ENCODE measurements at places on chromosomes 4 and X.

GRCh38 chrX:47664737-47665136 is 5.8 kb upstream of the UXT start:
- no peak for DNase-seq

DNA sequence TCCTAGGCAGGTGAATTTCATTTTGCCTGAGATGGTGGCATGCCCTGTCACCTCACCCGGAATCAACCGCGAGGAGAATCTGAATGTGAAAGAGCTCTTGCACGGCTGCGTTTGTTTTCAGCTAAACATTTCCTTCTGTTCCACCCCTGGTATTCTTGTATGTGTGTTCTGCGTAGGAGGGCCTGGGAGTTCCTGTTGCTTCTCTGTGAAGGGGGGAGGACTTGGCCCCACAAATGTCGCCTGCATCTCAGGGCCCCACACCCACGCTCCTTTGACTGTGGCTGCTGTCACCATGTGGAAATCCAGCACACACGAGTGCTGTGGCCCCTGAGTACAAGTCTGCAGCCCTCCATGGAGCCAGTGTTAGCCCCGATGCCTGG is 45.8 kb upstream of the CLCN4 start:
- peak; percentile 96 for DNase-seq

- DNase-seq, result no peak
Measured at GRCh38 chr4:93834249-93835066, 5.9 kb downstream of the ATOH1 start.

DNA sequence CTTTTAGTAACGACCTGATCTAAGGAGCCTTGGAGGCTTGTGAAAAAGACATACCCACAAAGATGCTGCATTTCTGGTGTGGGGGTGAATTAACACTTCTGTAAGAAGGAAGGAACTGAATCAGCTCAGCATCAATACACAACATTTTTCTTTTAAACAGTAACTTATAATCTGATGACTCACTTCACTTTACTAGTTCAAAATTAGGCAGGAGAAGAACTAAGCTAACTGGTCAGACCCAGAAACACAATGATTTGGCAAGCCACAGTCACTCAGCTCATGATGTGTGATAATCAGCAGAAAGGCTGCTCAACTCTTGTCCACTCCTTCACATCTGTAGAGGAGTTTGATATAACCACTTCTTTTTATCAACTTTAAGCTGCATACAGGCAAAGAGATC is 4.6 kb downstream of the MMAA start:
- DNase-seq, result no peak

DNA sequence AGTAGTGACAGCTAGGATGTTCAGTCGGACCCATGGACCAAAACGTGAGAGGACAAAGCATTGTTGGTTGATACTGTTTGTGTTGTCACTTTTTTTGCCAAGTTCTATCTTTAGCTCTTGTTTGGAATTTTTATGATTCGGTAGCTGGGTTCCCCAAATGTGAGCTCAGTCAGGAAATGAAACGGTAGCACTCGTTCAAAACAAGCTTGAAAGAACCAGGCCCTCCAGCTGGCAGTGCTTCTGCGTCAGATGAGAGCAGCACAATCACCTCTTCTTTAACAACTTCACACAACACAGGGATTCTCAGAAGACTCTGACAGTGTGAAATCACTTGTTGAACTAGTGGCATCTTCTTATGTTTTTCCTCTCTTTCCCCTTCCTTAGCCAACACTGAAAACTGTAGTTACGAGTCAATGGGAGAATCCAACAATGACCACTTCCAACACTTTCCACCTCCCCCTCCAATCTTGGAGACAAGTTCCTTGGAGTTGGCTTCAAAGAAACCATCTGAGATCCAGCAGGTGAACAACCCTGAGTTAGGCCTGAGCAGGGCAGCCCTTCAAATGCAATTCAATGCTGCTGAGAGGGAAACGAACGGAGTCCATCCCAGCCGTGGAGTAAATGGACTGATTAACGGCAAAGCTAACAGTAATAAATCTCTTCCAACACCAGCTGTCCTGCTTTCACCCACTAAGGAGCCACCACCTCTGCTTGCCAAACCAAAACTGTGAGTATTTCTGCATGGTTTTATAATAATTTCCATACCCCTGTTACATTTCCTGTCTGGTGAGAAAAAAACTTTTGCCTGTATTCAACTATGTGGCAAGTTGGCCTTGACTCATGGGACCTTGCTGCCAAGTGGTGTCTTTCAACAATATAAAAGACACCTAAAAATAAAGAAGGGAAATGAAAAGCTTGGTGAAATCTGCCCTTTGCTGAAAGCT is 214.6 kb downstream of the PALLD start:
- no peak for DNase-seq

- no peak for DNase-seq
Measured at GRCh38 chr4:119048446-119048845, 87.2 kb upstream of the MYOZ2 start.

- no peak for DNase-seq
Measured at GRCh38 chrX:97751735-97752134, 868.0 kb downstream of the RPA4 start.

DNA sequence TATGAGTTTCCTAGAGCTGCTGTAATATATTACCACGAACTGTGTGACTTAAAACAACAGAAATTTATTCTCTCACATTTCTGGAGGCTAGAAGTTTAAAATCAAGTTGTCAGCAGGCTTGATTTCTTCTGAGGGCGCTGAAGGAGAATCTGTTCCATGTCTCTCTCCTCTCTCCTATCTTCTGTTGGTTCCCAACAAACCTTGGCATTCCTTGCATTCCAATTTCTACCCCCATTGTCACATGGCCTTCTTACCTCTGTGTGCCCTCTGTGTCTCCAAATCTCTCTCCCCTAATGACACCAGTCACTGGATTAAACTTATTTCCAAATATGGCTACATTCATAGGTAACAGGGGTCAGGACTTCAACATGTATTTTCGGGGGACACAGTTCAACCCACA is 672.7 kb downstream of the RPA4 start:
- no peak for DNase-seq

- no peak for DNase-seq
Measured at GRCh38 chrX:24347881-24348280, 12.6 kb upstream of the SUPT20HL1 start.

- DNase-seq, result no peak
Measured at GRCh38 chr4:114674080-114674479, 75.5 kb downstream of the UGT8 start.

- peak; percentile 84 for DNase-seq
Measured at GRCh38 chr4:153521999-153522801, 56.0 kb downstream of the TMEM131L start.

- no peak for DNase-seq
Measured at GRCh38 chrX:123188081-123188480, 4.0 kb downstream of the GRIA3 start.

DNA sequence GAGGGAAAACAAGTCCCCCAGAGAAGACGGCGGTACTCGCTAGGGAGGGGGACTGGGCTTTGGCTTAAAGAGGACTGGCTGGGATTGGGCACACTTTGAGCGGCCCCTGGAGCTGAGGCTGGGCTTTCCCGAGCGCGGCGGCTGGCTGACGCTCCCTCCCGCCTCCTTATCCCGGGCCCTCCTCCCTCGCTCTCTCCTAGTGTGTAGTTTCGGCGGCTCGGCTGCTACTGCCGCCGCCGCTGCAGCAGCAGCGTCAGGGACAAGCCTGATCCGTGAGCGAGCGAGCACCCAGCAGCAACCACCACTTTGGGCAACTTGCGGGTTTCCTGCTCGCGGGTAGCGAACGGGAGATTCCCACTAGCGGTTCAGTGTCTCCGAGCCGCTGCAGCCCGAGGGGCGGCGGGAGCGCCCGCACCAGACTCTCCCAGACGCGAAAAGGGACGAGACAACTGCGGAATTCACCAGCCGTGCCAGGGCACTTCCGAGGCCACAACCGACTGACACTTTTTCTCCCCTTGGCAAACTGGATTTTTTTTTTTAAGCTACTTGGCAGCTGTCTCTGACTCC is 632 bp upstream of the PCDH7 start:
- peak; percentile 8 for DNase-seq

- DNase-seq, result no peak
Measured at GRCh38 chrX:79110731-79111130, 33.8 kb upstream of the GPR174 start.

DNA sequence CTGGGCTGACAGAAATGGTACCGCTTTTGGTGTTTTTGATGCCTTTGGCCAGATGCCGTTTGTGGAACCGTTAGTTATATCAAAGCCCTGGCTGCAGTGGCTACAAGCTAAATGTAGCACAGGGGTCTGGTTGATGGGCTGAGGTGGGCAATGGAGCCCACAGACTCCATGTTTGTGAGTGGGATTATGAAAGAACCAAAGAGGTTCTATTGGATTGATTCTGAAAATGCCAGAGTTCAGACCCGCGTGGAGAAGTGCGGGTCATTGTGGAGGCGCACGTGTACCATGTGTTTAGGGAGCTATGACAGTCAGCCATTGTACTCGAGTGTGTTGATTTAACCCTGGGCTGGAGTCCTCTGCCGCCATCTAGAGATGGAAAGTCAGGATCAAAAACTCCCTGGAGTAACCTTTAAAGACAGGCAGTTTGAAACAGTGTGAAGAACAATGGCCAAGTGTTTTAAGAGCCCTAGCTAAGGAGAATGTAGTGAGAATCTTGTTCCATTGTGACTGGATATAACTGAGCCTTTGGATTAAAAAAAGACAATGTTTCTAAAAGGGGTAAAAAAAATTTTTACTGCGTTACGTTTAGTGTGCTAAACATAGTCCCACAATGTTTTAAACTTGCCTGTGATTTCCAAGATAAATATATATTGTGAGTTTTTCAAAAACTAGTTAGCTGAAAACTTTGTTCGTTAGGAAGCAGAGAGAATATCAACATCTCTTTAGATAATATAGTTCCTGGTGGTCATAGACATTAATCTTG is 12.7 kb downstream of the ART3 start:
- peak; percentile 84 for DNase-seq

- no peak for DNase-seq
Measured at GRCh38 chr4:6742989-6743388, 27.0 kb downstream of the BLOC1S4 start.

DNA sequence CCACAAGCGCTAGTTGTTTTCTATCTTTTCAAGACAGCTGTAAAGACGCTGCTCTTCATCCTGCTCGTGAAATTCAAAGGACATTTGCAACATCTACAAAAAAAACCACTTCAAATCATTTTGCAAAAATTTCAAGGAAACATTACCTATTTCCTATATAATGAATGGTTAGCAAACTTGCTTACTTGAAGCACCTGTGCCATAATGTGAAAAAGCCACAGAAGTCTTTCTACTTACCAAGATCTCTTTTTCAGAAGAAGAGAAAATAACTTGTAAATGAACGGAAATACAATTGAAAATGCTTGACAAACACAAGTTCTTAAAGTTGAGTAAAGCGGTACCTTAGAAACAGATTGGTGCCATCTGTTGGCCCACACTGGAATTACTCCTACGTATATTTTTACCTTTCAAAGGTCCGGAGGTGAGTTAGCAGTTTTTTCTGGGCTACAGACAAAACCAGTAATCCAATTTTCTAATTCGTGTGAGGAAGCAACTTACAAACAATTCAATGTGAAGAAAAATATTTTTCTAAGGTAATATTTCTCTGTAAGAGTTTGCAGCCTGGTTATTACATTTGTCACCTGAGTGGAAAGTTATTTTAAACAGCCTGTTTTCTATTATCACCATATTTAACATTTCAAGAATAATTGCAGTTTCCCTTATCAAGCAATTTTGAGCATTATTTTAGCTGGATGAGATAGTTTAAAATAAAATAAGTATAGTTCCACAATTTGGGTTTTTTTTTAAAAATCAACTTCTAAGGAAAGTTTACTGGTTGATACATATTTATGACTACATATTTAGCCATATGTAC is at the start of gene TLR6:
Gene TLR6 (minus strand): TSS at position 294 of the 814 bp plus-strand sequence. CDS start 27,344 bp downstream, outside the sequence.
- peak; percentile 91 for DNase-seq

DNA sequence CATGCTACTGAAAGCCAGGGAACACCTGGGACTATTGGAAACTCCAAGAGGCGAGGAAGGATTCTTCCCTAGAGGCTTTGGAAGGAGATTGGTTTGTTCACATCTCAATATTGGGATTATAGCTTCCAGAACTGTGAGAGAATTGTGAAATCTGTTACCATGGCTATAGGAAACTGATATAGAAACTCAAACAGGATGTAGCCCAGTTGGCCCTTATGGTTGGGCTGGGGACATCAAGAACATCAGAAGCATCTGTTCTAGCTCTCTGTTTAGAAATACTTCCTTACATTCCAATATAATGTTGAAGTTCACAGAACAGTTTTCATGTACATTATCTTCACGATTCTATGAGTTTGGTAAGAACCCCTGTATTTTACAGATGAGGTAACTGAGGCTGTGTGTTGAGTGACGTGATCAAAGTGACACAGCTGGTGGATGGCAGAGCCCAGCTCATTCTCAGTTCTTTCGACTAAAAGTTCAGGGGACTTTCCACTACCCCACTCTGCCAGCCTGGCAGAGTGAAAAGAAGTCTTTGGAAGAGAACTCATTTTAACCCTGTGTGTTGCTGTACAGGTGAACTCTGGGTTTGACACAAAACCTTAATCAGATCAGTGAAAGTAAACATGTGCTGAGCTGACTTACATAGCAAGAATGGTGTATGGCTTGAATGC is 183.0 kb downstream of the GBA3 start:
- DNase-seq, result no peak

GRCh38 chr4:161336016-161336530 is 827.7 kb downstream of the FSTL5 start:
- no peak for DNase-seq

DNA sequence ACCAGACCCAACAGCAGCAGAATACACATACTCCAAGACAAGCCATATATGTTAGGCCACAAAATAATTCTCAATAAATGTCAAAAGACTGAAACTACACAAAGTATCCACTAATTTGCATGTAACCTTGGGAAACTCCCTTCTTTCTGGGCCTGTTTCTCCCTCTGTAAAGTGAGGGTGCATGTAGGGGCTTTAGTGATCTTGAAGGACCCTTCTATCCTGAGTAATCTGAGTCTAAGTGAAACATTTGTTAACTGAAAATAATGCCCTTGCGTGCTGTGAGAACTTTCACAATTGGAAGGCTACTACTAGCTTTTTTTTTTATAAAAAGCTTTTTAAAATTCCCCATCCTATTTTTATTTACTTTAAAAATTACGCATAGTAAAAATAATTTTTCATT is 125.2 kb downstream of the NEXMIF start:
- no peak for DNase-seq

DNA sequence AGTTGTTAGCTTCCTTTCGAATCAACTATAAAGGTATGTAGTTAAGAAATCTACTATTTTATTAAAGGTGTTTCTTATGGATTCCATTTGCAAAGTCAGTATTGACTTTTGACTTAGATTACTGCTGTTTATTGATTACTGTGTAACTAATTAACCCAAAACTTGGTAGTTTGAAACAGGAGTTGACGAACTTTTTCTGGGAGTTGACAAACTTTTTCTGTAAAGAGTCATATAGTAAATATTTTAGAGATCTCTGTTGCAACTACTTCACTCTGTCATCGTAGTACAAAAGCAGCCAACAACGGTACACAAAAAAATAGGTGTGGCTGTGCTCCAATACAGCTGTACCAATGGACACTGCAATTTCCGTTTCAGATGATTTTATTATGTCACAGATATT is 30.2 kb downstream of the AGA start:
- DNase-seq, result no peak
